ENCODE measurements at places on chromosomes 3 and 15. TPM values are rescaled to one million over a fixed set of nuclear protein-coding genes. Genes with fewer than 3 reads are reported as not detected.

GRCh38 chr3:197378985-197379718 is 80.7 kb upstream of the DLG1 start:
- no peak for DNase-seq

DNA sequence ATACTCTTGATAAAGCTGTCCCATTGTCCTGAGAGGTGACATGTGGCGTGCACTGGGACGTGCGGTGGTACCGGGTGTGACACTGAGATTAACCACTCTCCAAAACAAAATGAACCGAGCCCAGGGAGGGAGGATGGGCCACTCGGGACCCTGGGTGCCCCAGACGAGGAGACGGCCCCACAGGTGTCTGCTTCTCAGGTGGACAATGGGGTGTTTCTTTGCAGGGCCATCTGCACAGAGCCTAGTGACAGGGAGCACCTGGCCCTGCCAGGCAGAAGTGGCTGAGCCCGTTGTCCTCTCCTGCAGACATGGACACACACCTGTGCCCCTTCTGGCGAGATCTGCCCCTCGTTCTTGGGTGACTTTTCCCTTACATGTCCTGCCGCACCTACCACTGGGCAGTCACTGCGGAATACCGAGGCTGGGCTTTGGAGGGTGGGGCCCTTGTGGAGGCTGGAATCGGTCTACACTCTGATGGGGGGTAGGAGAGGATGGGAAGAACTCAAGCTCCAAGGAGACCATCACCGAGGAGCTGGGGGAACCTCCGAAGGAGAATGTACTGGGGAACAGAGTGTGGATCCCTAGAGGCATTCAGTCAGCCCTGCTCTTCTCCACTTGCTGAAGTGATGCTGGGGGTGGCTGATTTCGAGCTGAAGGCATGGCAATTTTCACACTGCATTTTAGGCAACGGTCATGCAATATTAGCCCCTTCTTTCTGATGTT is 153.5 kb downstream of the ATP10A start:
- DNase-seq, result no peak

GRCh38 chr3:51687431-51688205 is 16.6 kb downstream of the TEX264 start:
- no peak for DNase-seq

GRCh38 chr3:190197346-190197763 is 76.7 kb upstream of the P3H2 start:
- DNase-seq, result peak; percentile 55

- no peak for DNase-seq
Observed at GRCh38 chr3:27323087-27323570, 46.1 kb downstream of the NEK10 start.

ZNF774 gene
- polyA plus RNA-seq, result 4.5 TPM

EPHA6 gene
- 0.36 TPM for polyA plus RNA-seq

DNA sequence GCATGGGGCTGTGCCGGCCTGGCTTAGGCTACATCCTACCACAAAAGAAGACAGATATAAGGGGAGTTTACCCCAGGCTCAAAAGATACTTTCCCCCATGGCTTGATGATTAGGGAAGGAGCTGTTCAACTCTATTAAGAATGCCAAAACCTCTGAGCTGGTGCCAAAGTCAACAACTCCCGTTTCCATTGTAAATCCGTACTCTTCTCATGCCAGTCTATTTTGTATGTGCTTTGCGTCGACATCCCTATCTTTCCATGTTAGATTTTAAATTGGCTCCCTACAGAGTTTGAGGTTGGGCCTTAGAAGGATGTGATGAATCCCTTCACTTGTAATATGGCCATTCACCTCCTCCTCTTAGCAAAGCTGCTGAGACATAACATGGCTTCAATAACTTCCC is 46.9 kb downstream of the RLBP1 start:
- DNase-seq, result no peak

NME9 gene
- 0.37 TPM for polyA plus RNA-seq

PGBD4 gene
- 1.4 TPM for polyA plus RNA-seq

CCDC33 gene
- not detected for polyA plus RNA-seq

GRCh38 chr15:55255714-55256113 is 33.9 kb downstream of the RAB27A start:
- no peak for DNase-seq

GRCh38 chr3:3800685-3801493 is 1.7 kb downstream of the LRRN1 start:
- DNase-seq, result peak; percentile 23

MAP1A gene
- 33.6 TPM for polyA plus RNA-seq

GRCh38 chr15:50227076-50227475 is 38.5 kb downstream of the HDC start:
- DNase-seq, result peak; percentile 23

- DNase-seq, result no peak
Observed at GRCh38 chr3:78238811-78239210, 1198.9 kb downstream of the ROBO2 start.

- peak; percentile 90 for DNase-seq
Observed at GRCh38 chr15:82571722-82572222, 31.5 kb upstream of the RPS17 start.

GRCh38 chr3:139518306-139518705 is 21.2 kb downstream of the RBP1 start:
- no peak for DNase-seq

NPAP1 gene
- 0.06 TPM for polyA plus RNA-seq

SGO1 gene
- 5.3 TPM for polyA plus RNA-seq

CELSR3 gene
- 1.2 TPM for polyA plus RNA-seq

DNAJB8 gene
- polyA plus RNA-seq, result not detected

DNA sequence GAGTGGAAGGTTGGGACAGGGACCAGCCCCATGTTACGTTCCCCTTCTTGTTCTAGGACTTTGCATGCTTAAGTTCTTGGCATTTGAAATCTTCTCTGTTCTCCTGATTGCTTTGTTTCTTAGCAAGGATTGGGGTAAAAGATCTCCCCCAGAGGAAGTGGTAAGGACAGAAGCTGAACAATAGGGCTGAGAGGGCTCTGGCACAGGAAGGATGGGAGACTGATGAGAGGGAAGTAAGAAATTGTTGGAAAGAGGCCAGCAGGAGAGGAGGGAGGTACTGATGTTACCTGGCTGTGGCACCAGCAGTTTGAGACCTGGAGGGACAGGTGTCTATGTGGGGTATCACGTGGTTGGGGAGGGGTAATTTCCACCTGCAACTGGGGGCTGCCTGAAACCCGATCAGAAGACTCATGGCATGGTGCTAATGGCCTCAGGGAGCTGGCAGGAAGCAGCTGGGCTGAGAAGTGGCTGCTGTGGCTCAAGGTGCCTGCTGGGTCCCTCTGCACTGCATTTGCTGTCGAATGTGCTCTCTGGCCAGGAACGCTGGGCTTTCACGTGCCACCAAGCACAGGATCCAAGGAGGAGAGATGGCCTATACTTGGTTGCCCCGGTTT is 108.4 kb downstream of the LSM3 start:
- DNase-seq, result no peak

GRCh38 chr3:170751899-170752293 is 118.1 kb downstream of the RPL22L1 start:
- DNase-seq, result no peak

NAALADL2 gene
- polyA plus RNA-seq, result 9.9 TPM

ZFYVE19 gene
- 19.5 TPM for polyA plus RNA-seq

GRCh38 chr3:32113566-32113965 is 7.1 kb downstream of the GPD1L start:
- no peak for DNase-seq

- no peak for DNase-seq
Observed at GRCh38 chr15:81095690-81096365, 38.2 kb upstream of the CFAP161 start.

RYR3 gene
- 34.1 TPM for polyA plus RNA-seq

IL5RA gene
- polyA plus RNA-seq, result 0.35 TPM

DNA sequence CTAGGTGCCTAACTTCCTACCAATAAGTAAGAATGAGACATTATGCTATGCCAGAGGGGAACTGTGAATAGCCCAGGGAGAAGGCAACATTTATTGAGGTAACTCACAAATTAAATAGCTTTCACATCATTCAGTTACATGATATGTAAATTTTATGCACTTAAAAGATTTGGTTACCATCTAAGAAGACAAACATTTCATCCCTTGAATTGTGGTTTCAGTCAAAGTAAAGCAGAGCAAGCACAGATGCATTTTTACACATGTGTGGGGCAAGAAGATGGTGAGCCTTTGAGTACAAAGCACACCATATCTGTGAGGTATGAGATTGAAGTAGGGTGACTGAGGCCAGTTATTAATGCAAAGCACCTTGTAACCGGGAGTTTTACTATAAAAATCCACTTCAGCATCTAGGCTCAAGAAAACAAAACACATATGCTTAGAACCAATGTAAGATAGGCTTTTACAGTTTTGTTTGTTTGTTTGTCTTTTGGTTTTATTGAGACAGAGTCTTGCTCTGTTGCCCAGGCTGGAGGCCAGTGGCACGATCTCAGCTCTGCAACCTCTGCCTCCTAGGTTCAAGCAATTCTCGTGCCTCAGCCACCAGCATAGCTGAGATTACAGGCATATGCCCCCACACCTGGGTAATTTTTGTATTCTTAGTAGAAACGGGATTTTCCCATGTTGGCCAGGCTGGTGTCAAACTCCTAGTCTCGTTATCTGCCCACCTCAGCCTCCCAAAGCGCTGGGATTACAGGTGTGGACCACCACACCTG is 3.5 kb downstream of the PLSCR2 start:
- no peak for DNase-seq

DNA sequence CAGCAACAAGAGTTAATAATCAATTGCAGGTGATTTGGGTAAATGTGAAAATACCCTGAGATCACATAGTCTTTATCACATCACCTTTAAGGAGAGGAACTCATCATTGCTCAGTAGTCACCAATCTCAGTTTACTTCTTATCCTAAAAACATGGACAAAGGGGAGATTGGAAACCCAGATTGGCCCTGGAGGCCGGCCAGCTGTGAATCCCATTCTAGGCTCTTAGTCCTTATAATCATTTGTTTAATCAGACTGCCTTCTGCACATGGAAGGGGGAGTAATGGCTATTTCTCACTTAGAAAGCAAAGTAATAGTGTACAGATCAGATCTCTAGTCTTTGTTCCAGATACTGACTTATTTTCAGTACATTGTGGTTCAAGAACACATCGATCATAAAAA is 37.2 kb upstream of the CPB1 start:
- DNase-seq, result no peak

GRCh38 chr3:123870033-123870432 is 14.1 kb downstream of the MYLK start:
- no peak for DNase-seq

FBXO22 gene
- 22.7 TPM for polyA plus RNA-seq

DNA sequence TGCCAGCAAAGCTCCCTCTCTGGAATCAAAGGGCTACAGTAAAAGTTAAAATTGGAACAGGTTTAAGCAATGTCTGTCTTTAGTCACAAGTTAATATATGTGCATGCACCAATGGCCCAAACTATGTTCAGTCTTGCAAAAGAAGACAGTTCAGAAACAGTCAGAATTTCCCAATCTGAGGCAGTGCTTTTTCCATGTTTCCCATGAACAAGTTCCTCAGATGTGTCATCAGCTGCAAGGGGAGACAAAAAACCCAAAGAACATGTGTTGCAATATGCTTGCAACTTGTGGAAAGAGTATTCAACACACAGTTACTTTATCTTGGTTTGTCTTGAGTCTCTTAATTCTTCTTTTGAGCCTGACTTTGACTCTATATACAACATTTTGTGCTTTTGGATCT is 148.4 kb downstream of the USP13 start:
- DNase-seq, result no peak

GABRA5 gene
- polyA plus RNA-seq, result 0.68 TPM

DNA sequence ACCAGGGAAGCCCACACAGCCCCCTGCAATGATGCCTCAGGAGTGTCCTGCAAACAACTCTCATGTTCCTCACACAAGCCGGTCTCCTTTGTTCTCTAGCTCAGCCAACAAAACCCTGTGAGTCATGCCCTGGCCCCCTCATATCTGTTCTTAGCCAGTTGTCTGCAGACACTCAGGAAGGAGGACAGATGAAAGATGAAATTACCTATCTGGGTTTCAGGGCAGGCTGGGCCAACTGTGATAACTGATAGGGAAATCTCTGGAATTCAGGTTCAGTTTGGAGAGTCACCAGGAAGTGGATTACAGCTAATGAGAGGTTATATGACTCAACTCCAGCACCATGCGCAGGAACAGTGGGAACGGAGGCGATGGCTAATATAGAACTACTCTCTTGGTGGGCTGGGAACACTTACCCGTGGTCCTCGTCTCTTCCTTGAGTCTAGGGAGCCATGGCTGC is 352.0 kb upstream of the ADAMTS9 start:
- no peak for DNase-seq

TERC gene
- polyA plus RNA-seq, result 0.46 TPM

GRCh38 chr3:167776066-167776685 is 40.7 kb downstream of the SERPINI1 start:
- no peak for DNase-seq

DNA sequence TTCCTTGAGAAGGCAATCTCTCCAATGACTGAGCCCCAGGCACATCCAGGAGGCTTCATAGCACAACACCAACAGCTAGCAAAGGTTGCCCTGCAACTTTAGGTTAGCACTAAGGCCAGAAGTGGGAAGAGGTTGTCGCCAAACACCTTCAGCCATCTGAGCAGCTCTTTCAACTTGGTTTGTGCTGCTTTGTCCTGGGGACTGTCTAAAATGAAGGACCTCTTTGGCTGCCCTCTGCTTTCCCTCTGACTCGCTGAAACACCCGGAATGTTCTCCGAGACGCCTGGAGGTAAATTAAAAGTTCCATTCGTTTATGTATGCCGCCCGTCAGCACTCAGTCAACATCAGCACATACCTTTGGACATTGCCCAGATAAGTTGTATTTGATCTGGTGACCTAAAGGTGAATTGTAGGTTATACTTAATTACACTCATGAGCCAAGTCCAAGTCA is 121.2 kb upstream of the NR2F2 start:
- no peak for DNase-seq

DNA sequence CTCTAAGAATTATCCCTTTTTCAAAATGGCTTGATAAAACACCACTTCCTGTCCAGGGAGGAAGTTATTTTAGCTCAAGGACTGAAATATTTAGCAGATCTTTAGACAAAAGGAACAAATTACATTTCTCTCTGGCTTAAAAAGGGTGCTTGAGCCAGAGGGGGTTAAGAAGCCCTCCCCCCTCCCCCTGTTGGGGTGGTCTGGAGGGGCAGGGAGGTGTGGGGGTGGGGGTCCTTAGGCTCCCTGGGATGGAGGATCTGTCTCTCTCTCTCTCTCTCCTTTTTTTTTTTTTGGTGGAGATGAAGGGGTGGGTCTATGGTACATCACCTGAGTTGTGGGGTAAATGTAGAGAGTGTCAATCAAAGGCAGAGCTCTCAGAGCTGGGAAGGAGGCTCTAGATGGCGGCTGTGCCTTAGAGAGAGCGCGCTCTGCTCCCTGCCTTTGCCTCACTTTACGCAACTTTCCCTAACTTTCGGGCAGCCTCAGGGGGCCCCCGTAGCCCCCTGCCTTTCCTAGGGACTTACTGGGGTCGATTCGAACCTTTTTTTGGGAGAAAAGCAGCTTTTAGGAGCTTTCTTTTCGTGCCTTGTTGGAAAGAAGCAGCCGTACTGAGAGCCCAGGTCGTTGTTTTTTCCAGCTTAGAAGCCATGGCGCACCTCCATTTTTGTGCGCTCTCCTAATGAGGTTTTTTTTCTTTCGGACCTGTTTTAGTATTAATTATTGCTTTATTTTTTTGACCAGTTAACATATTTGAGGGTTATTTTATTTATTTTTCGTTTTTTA is at the start of gene CHD2:
Gene CHD2, plus strand, starts transcription at position 377 of the 783 bp plus-strand sequence. CDS start 914 bp downstream, outside the sequence.
- DNase-seq, result peak; percentile 95

CLDND1 gene
- 89.9 TPM for polyA plus RNA-seq

HRG gene
- 0.20 TPM for polyA plus RNA-seq

ZPLD1 gene
- polyA plus RNA-seq, result not detected

GRCh38 chr3:123328851-123329635 is 119.8 kb downstream of the ADCY5 start:
- DNase-seq, result peak; percentile 70

- no peak for DNase-seq
Observed at GRCh38 chr15:86555939-86556338, 476.3 kb downstream of the AGBL1 start.

- no peak for DNase-seq
Observed at GRCh38 chr15:36707884-36708435, 128.5 kb downstream of the CDIN1 start.

ABHD14A gene
- 11.1 TPM for polyA plus RNA-seq

Data from muscle of back (tissue), 13 donors.